ENCODE measurements at places on chromosomes 13 and 19.

- no peak for DNase-seq
Observed at GRCh38 chr19:43662487-43662886, 7.5 kb downstream of the PLAUR start.

- no peak for DNase-seq
Observed at GRCh38 chr13:42036711-42037110, 11.7 kb upstream of the DGKH start.

- DNase-seq = no peak
Observed at GRCh38 chr13:92510416-92510815, 716.2 kb upstream of the GPC6 start.

GRCh38 chr13:41500511-41500910, 43.2 kb downstream of the RGCC start:
- DNase-seq = no peak

GRCh38 chr13:49353908-49354307, 90.0 kb downstream of the CAB39L start:
- no peak for DNase-seq

DNA sequence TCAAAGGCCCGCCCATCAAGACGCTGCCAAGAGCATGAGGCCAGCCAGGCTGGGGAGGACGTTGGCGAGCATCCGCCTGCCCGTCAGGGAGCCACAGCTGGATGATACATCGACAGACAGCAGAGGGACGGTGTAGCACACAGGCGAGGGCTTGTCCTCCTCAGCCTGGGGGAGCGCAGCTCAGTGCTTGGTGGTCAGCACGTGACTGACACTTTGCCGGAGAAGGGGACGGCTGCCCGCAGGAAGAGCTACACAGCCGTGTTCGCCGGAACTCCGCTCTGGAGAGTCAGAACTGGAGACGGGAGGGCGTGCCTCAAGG, 34.1 kb downstream of the CSNK1G2 start:
- DNase-seq = no peak

DNA sequence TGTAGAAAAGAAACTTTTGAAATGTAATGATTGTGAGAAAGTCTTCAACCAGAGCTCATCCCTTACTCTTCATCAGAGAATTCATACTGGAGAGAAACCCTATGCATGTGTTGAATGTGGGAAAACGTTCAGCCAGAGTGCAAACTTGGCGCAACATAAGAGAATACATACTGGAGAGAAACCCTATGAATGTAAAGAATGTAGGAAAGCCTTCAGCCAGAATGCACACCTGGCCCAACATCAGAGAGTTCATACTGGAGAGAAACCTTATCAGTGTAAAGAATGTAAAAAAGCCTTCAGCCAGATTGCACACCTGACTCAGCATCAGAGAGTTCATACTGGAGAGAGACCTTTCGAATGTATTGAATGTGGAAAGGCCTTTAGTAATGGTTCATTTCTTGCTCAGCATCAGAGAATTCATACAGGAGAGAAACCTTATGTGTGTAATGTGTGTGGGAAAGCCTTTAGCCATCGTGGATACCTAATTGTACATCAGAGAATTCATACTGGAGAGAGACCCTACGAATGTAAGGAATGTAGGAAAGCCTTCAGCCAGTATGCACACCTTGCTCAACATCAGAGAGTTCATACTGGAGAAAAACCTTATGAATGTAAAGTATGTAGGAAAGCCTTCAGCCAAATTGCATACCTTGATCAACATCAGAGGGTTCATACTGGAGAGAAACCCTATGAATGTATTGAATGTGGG, 19.3 kb downstream of the ZNF583 start:
- DNase-seq = peak; percentile 0

GRCh38 chr13:28530729-28531076, 35.8 kb upstream of the FLT1 start:
- no peak for DNase-seq

DNA sequence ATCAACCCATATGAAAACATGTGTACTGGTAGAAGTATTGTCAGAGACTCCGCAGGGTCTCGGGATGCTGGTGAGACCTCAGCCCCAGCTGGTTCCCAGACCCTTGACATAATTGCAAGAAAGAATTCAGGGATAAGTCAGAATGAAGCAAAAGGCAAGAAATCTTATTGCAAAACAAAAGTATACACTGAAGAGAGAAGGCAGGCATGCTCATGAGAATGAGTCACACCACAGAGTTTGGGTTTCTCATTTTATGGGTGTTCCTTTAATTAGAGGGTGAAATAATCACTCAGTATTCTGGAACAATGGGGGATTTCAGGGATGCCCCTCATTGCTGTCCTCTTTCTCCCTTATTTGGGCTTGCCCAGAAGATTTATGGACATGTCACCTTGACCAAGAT, 1423.8 kb upstream of the MIR17HG start:
- DNase-seq = peak; percentile 50

DNA sequence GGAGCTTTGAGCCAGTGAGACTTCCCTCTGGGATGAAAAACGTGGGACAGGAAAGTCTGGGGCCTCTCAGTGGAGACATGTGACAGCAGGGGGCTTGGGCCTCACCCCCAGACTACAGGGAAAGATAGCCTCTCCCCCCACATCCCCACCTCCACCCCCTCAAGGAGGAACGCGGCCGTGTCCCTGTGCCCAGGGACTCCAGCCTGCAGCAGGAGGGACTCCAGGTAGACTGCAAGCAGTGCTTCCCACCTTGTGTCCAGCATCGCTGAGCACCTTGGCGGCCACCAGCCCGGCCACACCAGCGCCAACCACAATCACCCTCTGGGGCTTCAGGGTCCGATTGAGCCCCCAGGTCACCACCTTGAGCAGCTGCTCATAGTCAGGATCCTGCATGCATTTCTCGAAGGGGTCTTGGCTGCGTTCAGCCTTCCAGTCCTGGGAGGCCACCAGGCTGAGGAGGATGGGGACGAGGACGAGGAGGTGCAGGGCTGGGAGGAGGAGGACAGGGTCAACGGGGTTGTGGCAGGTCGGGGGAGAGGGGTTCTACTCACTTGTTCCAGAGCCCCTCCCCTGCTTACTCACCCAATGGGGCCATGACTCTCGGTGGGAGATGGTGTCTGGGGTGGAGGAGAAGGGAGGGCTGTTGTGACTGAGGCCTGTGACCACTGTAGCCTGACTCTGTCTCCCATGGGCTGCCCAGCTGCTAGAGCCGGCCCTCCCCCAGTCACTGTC, 955 bp downstream of the IL4I1 start:
- DNase-seq = peak; percentile 38

DNA sequence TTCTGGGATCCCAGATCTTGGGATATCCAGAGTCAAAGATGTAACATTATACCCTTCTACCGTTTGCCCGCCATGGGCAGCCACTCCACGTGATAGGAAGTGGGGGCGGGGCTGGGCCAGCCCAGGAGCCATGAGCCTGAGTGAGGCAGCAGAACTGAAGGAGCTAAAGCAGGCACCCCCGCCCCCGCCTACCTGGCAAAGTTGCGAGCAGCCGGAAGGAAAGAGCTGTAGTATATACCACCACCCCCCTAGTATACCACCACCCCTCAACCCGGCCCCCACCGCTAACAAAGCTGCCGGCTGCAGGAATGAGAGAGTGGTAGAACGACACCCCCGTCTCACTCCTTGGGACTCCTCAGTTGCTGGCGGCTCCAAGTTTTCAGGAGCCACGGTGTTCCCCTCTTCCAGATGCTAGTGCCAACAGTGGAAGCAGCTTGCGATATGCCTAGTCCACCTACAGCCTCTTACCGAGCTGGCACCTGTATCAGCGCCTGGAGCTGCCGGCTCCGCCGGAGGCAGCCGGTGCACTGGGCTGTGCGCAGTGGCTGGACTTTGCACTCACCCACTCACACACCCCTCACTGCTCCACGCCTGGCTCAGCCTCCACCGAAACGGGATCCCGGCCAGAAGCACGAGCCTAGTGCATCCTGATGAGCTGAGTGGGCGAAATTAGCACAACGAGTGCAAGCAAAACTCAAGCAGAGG, 230.7 kb upstream of the PRR20A start:
- no peak for DNase-seq

DNA sequence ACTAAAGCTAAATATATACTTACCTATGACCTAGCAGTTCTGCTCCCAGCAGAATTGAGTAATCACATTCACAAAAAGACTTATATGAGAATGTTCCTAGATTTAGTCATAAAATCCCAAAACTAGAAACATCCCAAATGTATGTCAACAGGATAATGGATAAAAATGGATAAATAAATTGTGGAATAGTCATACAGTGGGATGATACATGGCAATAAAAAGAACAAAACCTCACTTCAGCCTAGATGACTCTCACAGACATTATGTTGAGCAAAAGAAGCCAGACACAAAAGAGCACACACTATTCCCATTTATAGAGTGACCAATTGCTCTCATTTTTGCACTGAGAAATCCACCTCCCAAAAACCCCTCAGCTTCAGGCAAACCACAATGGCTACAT, 352.4 kb upstream of the HTR2A start:
- DNase-seq = no peak

GRCh38 chr13:77810878-77811277, 107.8 kb downstream of the EDNRB start:
- no peak for DNase-seq

- DNase-seq = peak; percentile 92
Observed at GRCh38 chr19:47305309-47305751, 4.3 kb upstream of the C5AR1 start.

DNA sequence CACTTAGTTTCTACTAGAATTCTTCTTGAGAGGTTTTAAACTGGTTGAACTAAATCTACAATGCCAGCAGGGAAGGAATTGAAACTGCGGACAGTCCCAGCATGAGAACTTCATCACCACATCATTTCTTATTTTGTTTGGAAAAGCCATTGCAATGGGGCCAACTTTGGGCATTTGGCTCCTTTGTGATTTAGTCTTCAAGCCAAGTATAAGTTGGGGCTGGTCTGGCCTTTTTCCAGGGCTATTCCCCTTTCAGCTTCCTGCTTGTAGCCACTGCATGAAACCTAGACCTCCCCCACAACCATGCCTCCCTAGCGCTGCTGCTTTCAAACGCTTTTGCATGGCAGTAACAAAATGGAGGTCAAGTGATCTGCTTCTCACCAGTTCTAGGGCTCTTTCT, 142.3 kb downstream of the RGCC start:
- no peak for DNase-seq

DNA sequence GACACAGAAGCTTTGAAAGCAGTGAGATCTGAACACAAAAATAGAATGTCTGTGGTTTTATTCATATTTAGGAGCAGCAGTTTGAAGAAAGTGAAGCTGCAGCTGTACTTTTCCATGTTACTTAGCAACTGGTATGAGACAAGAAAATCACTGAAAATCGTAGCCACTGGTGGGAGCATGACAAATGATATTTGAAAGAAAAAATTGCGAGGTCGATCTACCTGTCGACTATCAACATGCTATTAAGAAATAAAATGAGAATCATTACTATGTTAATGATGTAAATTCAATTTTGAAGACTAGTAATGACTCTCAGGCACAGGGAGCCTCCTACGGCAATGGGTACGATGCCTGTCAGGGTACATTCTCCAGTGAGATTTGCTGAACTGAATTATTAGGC, 436.4 kb downstream of the SLITRK5 start:
- no peak for DNase-seq

- DNase-seq = no peak
Observed at GRCh38 chr19:58261968-58262921, 16.5 kb upstream of the ZNF8 start.

DNA sequence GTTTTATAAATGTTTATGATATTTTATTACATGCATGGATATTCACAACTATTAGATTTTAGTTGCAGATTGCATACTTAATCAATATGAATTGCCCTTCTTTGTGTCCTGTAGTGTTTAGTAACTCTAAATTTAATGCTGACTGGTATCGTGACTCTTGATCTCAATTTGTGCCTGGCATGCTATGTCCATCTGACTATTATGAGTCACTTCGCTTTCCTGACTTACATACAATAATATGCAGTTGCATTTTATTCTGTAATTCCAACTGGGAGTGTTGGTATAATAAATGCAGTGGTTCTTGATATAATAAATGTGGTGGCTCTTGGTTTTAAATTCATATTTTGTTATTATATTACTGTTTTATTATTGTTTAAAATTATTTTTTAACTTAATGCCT, 277.5 kb downstream of the LIG4 start:
- no peak for DNase-seq

DNA sequence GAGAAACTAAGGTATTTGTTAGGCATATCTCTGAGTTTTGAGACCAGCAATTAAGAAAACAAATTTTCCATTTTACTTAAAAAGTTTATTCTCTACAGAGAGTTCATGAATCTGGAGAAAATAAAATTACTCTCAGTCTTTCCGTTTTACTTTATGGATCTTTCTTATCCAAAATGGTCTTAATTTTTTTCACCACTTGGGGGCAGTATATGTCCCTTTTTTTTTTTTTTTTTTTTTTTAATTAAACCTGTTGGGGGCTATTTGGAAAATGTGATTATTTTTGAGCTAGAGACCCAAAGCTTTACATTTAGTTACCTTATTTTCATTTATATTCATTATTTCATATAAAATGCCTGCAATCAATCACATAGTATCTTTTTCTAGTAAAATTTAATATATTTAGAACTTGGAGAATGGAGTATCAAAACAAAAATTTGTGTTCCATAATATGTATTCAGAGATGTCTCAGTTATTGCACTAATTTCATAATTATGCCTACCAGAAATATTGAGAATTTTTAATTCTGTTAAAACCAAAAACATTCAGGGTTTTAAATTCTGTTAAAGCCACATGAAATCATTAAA, 27.1 kb downstream of the PIBF1 start:
- DNase-seq = peak; percentile 21

GRCh38 chr13:68051910-68052309, 821.8 kb upstream of the PCDH9 start:
- DNase-seq = no peak
